NCI-H1436 (cell line): ENCODE measurements at places on chromosomes 4 and X.

DNA sequence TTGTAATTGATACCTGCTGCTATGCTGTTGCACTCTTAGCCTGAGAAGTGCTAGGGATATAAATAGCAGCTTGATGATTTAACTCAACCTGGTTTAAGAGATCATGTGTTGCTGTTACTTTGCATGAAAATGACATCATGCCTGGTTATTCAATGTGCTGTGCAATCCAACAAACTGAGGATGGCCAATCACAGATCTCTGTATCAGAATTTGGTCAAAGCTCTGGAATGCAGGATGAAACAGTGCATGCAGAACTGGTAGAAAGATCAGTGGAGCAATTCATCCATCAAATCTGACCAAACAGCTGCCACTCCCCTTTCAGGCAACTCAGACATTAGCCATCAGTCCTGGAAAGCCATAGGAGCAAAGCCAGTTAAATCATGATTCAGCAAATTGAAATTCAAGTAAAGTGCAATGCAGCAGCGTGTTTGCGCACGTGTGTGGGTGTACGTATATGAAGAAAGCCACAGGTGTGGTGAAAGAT is 160.3 kb upstream of the RASGEF1B start:
- DNase-seq = no peak

DNA sequence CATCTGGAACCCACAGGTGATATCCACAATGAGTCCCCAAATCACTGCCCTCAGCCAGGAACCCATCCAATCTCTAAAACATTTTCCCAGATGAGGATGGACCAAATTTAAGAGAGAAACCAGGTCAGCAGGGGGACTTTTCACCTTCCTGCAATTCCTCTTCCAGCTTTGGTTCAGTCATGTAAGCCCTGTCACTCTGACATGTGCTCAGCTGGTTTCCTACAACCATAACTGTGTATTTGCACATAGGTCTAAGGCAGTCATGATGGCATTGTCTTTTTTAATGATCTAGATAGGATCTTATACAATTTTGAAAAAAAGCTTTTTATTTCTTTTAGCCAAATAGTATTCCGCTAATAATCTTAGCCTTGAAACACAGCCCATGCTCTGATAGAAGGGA is 6.5 kb downstream of the CXXC4 start:
- no peak for DNase-seq

DNA sequence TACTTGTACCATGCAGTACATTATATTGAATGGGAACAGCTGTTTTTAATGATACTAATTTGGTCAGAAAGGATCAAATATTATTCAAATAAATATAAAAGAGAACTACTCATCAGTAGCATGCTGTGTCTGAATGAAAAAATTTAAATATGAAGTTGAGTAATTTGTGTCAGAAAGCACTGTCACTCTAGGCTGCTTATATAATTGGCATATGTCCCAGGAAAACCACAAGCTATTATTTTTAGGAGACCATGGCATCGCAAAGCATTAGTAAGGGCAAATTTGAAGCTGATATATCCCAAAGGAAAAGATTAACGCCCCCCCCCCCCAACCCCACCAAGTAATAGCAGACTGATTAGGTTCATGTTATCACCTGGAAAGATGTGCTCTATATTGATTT is 388.5 kb upstream of the SPANXN4 start:
- DNase-seq = no peak

DNA sequence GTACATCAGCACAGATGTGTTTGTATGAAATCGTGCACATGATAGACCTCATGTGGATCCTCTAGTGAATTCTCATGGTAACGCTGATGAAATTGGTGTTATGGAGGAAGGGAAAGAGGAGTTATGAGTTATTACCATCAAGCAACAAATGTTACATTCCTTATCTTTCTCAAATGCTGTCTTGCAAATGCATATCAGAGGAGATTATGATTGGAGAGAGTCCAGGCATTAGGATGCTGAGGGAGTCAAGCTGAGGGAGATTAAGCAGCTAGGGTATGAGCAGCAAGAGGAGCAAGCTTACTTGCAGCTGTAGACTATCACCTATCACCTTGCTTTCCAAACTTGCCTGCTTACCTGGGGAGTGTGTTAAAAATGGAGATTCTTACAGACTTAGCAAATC is 36.8 kb upstream of the SFRP2 start:
- DNase-seq = no peak

- DNase-seq = no peak
These were observed 83.3 kb downstream of the AKAP4 start for GRCh38 chrX:50117476-50117875.

- DNase-seq = peak; percentile 34
These were observed 6.8 kb upstream of the CLCN5 start for GRCh38 chrX:49915361-49916222.

- no peak for DNase-seq
These were observed 176.4 kb downstream of the ADGRA3 start for GRCh38 chr4:22339491-22339890.

DNA sequence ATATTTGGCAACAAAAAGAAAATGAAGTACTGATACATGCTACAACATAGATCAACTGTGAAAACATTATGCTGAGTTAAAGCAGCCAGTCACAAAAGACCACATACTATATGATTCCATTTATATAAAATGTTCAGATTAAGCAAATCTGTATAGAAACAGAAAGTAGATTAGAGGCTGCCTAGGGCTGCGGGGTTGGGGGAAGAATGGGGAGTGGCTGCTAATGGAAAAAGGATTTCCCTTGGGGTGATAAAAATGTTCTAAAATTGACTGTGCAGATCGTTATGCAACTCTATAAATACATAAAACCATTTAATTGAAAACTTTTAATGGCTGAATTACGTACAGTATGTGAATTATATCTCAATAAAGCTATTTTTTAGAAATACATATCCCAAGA is 46.8 kb downstream of the NEK1 start:
- DNase-seq = no peak

DNA sequence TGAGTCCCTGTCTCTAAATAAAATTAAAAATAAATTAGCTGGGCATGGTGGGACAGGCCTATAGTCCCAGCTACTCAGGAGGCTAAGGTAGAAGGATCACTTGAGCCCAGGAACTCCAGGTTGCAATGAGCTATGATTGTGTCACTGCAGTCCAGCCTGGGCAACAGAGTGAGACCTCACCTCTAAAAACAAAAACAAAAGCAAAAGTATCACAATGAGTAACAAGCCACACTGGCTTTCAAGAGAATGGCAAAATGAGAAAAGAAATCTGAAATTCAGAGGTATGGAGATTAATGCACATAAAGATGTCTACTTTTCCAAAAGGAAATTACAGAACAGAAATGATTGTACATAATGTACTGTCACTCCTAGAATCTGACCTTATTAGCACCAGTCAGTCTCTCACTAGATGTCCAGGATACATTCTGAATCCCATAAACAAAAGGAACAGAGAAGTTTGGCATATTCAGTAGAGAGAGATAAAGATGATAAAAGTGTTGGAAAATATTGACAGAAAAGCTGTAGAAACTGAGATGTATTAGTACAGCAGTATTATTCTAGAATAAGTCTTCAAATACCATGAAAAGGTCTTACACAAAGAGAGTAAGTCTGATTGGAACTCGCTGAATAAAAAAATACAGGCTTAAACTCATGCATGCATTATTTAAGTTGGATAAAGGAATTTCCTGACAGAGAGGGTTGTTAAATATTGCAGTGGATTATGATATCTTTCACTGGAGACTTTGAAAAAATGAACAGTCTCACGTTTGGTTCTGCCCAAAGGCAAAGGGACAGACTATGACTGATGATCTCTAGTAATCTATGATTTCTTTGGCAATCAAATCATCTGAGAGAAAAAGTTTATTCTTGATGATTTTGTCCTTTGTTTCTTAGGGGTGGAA is 102.5 kb downstream of the SH3RF1 start:
- no peak for DNase-seq

- DNase-seq = peak; percentile 57
These were observed 105.2 kb upstream of the NOCT start for GRCh38 chr4:138910195-138910913.

DNA sequence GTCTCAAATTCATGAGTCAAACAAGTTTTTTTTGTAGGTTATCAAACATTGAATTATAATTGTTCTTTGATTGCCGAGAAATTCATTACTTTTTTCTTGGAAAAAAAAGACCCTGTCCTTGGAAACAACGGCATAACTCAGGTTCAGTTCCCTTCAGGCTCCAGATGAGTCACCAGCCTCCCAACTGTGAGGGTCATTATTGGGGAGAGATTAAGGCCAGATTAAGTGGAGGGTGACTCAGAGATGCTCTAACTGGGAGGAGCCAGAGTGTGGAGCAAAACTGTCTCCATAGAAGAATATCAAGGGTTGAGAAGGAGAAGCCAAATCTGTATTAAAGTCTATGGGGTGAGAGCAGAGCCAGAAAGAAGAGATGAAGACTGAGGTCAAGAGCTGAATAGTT is 9.6 kb downstream of the ADGRG4 start:
- DNase-seq = no peak

DNA sequence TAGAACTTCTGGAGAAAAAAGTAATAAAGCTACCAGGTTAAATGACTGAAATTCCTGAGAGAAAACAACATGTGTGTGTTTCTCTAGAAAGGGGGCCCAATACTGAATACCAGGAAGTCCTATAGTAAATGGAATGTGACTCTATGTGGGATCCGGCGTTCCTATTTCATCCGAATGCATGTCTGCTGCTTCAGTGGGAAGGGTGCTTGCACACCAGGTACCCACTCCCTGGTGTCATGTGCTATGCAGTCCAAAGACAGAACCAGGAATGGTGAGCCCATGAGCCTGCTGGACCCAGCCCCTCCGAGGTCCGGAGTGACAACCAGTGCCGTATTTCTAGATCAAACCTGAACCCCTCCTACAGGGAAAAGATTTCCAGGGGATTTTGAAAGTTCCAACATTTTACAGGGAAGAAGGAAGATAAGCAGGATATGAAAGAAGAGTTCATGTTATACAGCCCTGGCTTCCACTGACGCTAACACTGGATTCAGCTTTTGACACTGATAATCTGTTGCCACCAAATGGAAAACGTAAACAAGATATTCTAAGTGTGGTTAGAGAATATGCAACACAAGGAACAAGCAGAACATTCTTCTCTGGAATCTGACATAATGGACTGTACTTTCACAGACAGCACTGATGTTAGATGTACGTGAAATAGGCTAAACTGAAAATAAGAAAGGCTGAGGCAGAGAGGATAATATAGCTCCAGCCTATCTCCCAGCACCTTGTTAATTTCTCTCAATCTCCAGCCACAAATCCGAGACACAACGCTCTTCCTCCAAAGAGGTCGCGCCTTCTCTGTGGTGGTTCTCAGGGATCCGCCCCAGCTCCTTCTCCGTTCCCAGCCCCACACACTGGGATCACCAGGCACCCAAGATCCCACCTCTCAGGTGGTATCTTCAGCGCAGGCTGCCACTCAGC is 725 bp upstream of the CXCL1 start:
- no peak for DNase-seq

DNA sequence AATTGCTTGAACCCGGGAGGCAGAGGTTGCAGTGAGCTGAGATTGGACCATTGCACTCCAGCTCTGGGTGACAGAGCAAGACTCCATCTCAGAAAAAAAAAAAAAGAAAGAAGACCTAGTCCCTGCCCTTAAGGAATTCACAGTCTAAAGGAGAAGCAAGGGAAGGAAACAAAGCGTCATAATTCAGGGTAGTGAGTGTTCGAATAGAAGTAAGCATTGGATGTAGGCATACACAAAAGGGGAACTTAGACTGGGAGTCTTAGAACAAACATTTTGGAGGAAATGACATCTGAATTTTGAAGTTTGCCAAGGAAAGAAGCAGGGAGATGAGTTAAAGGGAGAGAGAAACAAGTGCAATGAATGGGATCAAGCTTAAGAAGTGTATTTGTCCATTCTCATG is 32.4 kb downstream of the PPM1K start:
- no peak for DNase-seq

DNA sequence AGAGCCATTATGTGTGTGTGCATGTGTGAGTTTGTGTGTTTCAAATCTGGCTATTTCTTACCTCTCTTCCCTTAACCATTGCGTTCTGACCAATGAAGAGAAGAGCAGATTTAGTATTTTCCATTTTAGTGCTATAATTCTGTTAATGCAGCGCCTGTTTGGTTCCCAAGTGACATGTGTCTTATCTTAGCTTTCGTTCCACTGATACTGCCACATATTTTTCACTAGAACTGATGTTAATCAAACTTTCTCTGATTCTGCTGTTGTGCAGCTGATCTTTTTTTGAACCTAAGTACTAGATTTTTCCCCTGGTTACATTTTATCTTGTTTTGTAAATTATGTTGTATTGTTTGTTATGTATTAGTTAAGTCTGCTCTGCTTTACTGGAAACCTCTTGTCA is 152.9 kb upstream of the MID1 start:
- no peak for DNase-seq

- no peak for DNase-seq
These were observed 67.4 kb upstream of the INPP4B start for GRCh38 chr4:142913461-142914030.

GRCh38 chr4:7128644-7129043 is 60.8 kb upstream of the GRPEL1 start:
- DNase-seq = no peak

DNA sequence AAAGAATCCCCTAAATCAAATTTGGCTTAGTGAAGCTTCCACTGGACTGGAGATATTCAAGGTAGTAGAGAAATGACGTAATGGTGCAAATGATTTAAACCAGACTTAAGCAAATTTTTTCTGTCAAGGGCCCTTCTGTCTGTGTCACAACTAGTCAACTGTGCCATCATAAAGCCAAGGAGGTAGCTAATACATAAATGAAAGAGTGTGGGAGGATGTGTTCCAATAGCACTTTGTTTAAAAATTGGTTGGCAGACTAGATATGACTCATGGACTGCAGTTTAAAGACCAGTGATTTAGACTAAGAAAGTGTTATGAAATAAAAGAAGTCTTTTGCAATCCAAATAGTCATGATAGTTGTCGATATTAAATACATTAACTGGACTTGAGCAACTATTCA is 24.3 kb upstream of the TEX13C start:
- no peak for DNase-seq

- DNase-seq = no peak
These were observed 24.3 kb upstream of the DKK2 start for GRCh38 chr4:107060388-107060787.
